Activated CD4-positive, alpha-beta T cell treated with anti-CD3 and anti-CD28 coated beads for 4 hours (primary cell): ENCODE measurements at places on chromosomes 6 and 20.
A peak's percentile ranks its signal among the peaks of the same experiment; 100 is the strongest.

GRCh38 chr6:138537106-138537505, 37.8 kb upstream of the NHSL1 start:
- DNase-seq: no peak

GRCh38 chr6:7204726-7205125, 97.0 kb downstream of the RREB1 start:
- no peak for DNase-seq

DNA sequence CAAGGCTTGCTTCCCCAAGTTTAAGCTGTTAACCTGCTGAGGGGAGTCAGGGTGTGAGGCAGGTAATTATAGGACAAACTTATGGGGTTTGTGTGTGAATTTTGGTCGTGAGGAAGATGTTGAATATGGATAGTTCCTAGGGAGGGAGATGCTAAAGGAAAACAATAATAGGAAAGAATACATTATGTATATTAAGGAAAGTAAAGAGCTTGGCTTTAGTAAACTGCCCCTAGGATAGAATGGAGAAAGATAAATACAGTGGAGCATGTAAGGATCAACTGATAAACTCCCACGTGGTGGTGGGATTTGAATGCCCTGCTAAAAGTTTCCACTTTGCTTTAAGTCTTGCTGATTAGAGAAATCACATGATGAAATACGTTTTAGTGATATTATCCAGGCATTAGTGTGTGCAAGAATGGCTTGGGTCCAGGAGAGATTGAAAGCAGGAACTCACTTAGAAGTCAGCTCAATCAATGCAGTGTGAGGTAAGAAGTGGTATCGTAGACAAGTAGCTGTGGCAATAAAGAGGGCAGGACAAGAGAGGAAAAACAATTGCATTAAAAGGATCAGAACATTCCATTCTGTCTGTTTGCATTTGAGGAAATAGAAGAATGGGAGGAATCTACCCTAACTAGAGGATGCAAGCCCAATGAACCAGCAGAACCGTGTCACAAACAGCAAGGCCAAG, 52.5 kb downstream of the RPS12 start:
- DNase-seq: no peak

GRCh38 chr6:71913444-71914234, 27.3 kb downstream of the RIMS1 start:
- DNase-seq: no peak

- no peak for DNase-seq
Measured at GRCh38 chr20:10632721-10633509, 40.9 kb downstream of the JAG1 start.

DNA sequence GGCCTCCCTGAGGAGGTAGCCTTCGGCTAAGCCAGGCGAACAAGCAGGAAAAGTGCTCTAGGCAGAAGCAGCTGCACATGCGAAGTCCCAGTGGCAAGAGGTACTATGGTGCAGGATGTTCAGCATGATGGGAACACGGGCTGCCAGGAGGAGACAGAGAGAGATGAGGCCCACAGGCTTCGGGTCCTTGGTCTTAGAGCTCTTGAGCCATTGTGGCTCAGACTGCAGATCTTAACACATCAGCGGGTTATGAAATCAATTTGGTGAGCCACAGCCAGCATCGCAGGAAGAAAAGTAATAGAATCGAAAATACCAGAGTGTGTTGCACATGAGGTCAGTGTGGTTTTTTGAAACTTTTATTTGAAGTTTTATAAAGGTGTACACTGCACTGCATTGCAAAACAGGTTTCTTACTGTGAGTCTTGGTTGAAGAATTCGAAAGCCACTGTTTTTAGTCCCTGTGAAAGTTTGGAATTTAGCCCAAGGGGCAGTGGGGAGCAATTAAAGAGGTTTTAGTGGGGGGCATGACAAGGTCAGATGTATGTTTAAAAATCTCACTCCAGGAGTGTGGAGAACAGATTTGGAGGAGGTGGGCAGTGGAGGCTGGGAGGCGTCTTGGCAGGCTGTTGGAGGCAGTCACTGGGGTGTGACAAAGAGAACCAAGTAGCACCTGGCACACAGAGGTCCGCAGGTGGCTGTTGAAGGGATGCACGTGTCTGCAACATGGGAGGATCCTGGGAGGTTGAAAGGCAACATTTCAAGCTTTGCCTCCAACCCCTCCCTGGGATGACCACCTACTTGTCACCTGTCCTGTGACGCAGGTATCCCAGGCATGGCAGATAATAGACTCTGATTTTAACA, 69.3 kb downstream of the EYA2 start:
- no peak for DNase-seq

DNA sequence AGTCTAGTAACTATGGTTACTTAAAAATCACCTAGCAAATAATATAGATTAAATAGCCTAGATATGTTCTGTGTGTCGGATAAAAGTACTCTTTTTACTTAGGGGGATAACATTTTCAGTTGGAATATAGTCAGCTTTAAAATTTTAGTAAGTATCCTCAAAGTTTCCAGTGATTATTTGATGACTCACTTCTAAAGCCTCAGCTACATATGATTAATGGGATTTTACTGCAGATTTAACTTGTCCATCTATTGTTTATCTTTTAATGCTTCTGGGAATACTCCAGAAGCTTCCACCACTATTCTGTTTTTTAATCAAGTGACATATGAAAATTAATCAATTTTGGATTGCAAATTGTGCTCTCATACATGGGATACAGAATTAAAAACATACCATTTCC, 8.7 kb upstream of the TENT5A start:
- no peak for DNase-seq

DNA sequence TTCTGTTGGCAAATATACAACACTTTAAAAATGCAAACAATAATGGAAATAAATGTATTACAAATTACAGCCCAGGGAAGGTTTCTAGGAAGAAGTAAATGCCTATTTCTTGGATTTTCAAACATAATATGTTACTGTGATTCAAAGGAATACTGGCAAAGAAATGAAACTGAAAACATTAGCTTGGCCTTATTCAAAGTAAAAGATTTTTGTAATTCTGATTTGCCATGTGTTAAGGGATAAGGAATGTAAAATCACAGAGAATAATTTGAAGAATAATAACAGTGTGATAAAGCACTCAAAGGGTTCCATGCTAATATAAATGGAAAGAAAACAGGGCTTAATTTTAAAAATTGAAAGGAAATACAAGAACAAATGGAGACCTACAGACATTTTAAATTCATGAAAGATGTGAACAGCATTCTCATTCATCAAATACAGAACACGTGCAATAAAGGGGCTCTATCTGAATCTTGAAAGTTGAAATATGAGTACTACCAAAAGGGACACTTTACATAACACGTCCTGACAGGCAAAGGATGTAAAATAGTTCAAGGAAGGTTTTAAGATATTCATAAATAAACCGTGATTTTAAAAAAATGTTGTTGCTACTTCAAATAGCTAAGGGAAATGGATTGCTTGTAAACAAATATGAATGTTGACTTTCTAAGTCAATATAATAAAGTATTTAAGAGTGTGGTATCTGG, 138.1 kb downstream of the RFPL4B start:
- DNase-seq: no peak

DNA sequence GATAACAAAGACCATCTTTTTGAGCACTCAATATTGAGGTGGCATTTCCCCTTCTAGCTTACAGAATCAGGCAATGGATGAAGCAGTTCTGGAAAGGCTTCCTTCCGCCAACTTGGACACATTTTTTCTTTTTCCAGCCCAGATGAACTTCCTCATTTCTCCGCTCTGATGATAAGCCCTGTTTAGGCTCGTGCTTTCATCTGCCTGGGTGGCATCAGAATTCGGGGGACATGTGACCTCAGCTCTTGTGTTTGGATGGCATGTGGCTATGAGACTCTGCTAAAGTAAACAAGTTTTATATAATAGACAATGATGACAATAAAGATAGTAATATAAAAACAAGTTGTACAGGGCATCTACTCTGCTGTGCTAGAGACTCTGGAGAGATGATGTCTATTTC, 796.7 kb downstream of the DHX35 start:
- no peak for DNase-seq

- no peak for DNase-seq
Measured at GRCh38 chr6:43383021-43383667, 13.7 kb upstream of the ZNF318 start.

DNA sequence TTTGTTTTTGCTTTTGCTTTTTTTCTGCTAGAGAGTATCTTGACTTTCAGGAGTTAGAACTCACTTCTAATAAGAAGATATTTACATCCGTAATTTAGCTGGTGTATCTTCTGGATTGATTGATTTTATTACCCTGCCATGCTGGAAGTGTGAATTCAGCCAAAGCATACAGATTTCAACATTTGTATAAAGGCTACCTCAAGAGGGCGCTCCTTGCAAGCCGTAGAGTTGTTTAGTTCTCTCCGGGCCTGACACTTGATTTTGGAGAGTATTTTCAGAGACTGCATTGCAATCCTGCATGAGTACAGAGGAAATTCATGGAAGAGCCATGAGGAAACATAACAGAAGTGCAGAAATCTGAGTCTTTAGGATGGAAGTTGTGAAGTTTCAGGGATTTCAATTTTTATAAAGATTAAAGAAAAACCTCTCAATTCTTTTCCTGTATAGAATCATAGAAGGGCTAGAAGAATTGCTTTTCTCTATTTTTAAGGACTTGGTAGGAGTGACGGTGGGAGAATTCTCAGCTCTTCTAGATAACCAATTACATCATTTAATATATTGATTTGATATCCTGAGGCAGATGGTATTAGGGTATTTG, 66.7 kb upstream of the TIAM2 start:
- DNase-seq: peak; percentile 58

- DNase-seq: no peak
Measured at GRCh38 chr20:15699431-15700146, 873.7 kb downstream of the KIF16B start.

GRCh38 chr20:36145877-36146707, 8.4 kb upstream of the EPB41L1 start:
- no peak for DNase-seq

- peak; percentile 22 for DNase-seq
Measured at GRCh38 chr6:44224029-44224964, 902 bp downstream of the SLC29A1 start.

DNA sequence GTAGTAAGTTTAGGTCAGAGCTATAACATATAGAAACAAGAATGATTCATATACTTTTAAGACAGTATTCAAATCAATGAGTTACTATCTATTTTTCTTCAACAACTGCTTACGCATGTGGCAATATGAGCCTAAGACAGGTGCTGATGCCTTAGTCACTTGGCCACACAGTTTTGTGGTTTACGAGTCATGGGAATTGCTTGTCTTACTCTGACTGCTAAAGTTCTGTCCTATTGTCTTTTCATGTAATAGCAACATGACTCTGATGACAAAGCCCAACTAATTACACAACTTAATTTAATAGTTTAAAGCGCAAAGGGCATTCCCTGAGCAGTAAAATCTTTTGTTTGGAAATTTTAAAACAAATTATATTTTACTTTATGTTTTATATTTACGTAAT, 159.3 kb upstream of the CENPW start:
- no peak for DNase-seq

DNA sequence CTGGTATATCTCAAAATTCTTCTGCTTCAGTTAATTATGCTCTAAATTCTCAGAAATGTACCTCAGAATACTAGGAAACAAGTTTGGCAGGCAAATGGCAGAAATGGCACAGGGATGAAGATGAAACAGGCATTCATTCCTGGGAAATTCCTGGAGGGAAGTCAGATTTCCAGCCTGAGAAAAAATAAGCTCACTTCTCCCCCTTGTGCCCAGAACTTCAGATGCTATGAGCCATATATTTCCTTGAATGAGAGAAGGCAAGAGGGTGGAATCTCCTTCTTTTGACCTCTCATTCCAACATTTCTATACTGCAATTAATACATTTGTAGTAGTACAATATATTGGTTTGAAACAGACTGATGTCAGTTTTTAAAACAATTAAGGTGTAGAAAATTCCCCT, 22.8 kb downstream of the RGS17 start:
- DNase-seq: no peak

DNA sequence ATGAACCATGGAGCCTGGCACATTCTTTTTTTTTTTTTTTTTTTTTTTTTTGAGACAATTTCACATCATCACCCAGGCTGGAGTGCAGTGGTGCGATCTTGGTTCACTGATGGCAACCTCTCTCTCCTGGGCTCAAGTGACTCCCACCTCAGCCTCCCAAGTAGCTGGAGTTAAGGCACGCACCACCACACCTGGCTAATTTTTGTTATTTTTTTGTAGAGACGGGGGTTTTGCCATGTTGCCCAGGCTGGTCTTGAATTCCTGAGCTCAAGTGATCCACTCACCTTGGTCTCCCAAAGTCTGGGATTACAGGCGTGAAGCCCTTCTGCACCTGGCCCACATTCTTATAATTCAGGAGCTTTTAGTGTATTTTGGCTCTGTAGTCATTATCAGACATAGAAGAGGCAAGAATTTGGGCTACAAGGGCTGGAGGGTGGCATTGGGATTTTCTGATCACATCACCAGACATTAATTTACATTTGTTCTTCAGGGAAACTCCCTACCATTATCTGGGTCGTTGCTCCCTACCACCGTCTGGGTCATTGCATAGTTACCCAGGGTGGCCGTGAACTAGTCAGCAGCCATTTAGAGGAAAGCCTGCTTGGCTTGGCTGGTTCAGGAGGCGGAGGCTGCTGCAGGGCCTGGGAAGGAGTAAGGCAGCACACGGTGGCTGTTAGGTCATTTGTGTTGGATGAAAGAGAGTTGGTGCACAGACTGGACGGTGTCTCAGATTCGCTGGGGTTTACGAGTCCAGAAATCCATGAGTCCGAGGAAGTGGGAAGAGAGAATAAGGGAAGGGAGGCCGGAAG, 17.6 kb downstream of the ARID1B start:
- peak; percentile 20 for DNase-seq

DNA sequence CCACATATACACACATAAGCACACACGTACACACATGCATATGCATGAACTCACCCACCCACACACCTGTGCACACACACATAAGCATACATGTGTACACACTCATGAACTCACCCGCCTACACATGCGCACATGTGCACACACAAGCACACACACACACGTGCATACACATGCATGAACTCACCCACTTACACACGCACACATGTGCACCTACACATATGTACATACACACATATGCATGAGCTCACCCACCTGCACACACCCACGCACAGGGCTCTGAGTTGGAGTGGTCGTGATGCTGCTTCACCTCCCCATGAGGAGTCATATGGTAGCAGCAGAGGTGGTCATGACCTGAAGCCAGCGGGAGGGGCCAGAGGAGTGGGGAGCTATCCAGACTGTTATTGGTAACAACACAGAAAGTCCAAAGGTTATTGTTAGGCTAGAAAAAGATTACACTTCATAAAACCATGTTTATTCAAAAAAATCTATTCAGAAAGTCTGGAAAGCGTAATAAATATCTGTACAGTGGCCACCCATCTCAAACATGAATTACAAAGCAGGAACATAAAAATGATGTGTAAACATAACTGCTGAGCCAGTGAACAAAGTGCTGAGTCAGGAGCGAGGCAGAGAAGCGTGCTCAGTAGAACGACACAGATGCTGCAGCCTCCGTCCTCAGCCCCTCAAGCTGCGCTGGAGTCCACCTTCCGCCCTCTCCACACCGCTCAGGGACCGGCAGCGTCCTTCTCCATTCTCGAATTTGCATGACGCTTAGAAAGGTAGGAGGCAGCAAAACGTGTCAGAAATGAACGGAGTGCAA, 26.4 kb upstream of the MPC1 start:
- DNase-seq: no peak

- no peak for DNase-seq
Measured at GRCh38 chr6:53483423-53484353, 61.2 kb downstream of the GCLC start.
